ENCODE measurements at places on chromosomes 12 and 14.

DNA sequence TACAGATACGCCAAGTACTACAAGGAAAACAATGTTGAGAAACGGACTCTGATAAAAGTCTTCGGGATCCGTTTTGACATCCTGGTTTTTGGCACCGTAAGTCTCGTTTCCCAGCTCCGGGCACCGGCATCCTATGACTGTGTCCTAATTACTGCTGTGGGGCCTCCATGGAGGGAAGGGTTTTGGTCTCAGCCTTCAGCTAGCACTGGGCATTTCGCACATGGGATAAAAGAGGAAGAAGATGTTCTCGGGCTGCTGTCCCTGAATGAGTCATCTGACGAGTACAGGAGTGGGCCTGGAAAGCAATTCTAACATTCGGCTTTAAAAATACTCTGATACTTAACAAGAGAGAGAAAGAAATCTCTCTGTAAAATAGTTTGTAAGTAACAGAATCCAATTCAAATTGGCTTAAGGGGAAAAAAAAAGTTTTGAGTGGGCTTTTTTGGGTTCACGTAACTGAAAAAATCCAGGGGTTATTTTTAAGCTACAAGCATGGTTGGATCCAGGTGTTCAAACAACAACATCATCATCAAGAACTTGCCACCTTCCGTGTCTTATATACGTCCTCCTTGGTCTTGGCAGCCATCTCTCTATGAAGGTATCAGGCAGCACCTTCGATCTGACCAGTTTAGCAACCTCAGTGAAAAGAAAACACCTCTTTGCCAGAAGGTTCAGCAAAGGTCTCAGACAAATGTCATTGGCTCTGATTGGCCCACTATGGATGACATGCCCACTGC is 34.4 kb upstream of the P2RX4 start:
- no peak for DNase-seq

GRCh38 chr14:24741871-24742270 is 107.9 kb upstream of the GZMB start:
- DNase-seq: no peak

GRCh38 chr12:29429999-29430715 is 49.2 kb upstream of the ERGIC2 start:
- peak; percentile 39 for DNase-seq

DNA sequence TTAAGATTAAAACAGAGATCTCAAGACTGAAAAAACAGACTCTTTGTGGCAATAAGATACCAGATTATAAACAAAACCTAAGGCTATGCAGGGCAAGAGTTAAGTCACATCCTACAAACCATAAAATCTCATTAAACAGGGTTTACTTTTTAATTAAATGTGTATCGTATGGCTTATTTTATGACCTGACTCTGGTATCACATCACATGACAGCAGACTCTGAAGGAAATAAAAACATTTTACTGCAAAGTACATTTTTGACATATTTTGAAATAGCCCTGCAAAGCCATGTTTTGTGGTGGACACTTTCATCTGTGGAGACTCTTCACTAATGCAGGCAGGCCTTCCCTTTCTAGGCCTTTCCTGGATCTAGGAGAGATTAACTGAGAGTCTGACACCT is 327.6 kb upstream of the CLEC14A start:
- no peak for DNase-seq

GRCh38 chr14:24430143-24430681 is 458 bp downstream of the KHNYN start:
- peak; percentile 85 for DNase-seq

DNA sequence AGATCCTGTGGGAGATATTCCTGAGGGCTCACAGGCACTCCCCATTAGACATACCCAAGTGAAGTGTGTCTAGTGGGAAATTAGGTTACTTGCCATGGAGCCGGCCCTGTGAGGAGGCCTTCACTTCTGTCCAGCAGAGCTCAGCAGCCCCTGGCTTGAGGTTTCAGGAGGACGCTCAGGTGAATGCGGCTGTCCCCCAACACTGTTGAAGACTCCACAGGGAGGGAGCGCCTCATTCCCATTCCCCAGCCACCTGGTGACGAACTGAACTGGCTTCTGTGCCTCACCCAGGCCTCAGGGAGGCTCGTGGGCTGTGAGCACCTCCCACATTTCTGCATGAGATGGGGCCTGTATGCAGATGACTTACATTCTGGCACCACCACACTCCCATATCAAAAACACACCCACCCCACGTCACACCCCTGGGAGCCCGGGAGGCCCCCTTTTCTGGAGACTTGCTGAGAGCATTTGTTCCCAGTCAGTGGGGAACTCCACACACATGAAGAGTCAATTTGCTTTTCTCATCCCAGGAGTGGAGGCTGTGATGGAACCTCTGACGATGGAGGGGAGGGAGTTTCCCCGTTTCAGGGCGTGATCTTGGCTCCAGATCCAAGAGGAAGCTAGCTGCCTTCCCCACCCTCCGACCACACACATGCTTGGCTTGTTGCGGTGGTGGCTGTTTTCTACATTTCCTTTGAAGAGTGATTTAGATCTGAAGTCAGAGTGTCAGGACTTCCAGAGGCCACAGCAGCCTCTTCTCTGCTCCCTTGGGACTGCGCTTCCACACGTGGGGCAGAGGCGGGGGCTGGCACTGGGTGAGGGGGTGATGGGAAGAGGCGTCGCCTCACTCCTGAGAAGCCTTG is 120.7 kb downstream of the ADGRD1 start:
- peak; percentile 34 for DNase-seq

- DNase-seq: peak; percentile 53
Measured at GRCh38 chr14:79279645-79280597, 931.4 kb downstream of the DIO2 start.

DNA sequence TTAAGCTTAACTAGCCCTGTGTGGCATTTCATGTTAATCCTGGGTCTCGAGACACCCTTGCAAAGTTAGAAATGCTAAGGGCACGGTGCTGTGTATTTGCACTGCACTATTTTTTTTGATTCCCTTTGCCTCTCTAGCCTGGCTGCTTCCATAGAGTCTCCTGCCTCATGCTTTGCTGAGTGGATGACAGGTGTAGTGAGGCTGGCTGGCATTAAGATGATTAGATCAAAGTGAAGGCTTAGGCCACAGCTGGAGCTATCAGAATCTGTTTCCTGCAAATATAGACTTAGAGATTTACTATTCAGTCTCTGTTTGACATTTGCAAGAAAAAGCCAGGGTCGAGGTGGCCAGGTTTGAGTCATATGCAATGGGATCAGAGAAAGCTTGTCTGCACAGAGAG is 791.1 kb downstream of the AACS start:
- DNase-seq: no peak

- DNase-seq: no peak
Measured at GRCh38 chr12:76848132-76848531, 30.7 kb downstream of the CSRP2 start.

- no peak for DNase-seq
Measured at GRCh38 chr12:5623411-5623810, 191.5 kb downstream of the NTF3 start.

GRCh38 chr12:291153-291723 is 28.6 kb upstream of the SLC6A13 start:
- no peak for DNase-seq

- DNase-seq: no peak
Measured at GRCh38 chr12:49811136-49811535, 17.1 kb downstream of the NCKAP5L start.

DNA sequence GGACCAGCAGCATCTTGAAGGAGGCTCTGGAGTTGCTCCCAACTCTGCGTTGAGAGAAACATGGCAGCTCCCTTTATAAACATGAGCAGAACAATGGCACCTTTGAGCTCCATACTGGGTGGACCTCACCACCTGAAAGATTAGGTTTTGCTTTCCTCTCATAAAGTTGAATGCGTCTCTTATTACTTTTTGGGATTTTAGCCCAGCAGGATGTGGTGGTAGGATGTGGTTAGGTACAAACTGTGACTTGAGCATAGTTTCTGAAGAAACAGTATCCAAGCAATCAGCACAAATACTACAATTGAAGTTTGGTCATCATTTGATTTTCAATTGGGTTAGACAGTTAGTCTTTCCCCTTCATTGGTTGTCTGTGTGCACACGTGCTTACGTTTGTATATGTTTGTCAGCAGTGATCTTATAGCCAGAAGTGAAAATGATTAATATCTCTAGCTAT is at the start of gene PRR4:
Gene PRR4, minus strand, starts transcription at position 51 of the 454 bp plus-strand sequence. Its CDS starts 38 bp downstream, at position 13.
- no peak for DNase-seq

DNA sequence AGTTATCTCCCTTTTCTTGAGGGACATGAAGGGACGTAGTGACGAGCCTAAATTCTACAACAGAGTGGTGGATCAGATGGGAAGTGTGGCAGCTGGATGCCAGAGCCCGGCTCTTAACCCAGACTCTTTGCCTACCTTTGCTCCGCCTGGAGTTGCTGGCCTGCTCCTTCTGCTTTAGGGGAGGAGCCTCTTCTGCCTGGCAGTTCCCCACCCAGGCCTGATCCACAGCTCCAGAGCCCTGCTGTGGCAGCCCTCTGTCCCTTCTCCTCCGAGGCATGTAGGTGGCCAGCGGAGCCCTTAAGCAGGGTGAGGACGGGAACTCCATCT is 2.3 kb upstream of the PRPH start:
- DNase-seq: no peak

GRCh38 chr12:69844416-69844815 is 19.4 kb downstream of the MYRFL start:
- DNase-seq: no peak

GRCh38 chr14:101525640-101526527 is 35.4 kb upstream of the DIO3 start:
- no peak for DNase-seq

- DNase-seq: no peak
Measured at GRCh38 chr14:55756557-55756956, 176.6 kb downstream of the KTN1 start.

DNA sequence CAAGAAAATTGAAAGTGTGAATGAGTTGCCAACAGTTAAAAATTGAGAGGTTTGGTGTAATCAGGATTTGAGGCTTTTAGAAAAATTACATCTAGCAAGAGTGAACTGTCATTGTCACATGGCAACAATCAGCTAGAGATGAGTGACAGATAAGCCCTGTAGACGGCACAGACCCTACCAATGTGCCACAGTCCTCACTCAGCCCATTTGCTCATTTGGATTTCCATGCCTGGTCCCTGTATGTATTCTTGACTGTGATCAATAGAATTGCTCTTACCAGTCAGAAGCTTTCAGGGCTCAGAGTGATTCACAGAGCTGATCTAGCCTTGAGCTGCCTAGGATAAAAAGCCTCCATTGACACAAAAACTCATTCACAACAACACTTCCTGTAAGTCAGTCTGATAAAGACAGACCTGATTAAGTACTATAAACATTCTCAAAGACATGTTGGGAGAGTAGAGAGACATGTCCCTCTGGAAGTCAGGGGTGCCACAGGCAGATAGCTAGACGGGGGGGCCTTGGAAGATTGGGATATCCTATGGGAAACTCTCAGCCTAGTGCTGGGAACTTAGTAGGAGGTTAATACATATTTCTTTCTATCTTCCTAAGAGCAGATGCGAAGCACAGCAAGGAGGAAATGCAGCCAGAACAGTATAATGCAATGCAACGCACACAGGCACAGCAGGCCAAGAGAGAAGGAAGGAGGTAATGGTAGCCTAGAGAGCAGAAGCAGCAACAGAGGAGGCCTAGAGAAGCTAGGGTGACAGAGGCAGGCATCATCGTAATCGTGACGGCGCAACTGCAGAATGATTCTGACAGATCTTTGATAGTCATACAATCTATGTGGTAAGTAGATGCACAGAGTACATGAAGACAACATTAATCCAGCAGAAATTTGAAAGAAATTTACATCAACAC is 2.0 kb upstream of the PELI2 start:
- no peak for DNase-seq

DNA sequence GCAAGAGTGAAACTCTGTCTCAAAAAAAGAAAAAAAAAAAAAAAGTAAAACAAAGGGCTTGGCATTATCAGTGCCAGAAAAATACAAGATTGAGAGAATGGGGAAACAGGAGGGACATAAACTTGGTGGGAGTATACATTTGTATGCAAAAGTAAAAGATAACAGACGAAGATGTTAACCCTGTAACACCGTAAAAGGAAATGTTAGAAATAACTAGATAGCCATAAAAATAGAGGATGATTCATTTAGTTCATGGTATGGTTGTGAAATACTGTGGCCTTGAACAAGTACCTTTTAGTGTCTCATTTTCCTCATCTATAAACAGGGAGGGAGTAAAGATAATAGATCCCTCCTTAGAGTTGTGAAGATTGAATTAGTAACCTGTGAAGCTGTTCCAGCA is 33.3 kb downstream of the ATP2A2 start:
- no peak for DNase-seq

DNA sequence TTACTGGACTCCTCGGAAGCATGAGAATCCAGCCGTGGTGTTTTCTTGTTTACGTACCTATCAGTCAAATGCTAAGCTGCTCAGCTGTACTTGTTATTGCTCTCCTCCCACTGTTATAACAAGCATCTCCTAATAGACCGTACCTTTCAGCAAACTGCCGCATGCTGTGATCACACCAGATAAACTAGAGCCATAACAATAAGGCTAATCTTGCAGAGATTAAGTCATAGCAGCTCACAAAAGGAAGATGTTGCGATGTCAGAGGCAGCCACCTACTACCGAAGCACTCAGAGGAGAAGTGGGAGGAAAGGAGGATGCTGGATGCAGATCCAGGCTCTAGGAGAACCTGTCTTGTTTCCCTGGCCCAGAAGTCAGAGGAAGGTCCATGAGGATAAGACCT is 196.0 kb downstream of the GALC start:
- no peak for DNase-seq

DNA sequence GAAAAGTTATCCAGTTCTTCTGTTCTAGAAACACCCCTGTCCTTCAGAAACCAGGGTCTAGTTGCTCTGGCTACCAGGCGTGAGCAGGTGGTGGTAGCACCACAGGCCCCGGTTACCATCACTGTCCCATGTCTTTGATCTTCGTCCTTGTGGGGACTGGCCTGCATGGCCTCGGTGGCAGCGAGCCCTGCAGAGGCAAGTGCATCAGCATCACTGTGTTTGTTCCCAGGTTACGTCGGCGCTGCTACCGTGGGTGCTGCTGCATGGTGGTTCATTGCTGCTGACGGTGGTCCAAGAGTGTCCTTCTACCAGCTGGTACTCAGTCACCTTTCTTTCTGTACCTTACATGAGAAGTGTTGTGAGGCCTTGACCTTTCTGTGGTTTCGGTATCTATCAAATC is 58.9 kb downstream of the ANAPC7 start:
- no peak for DNase-seq

- DNase-seq: no peak
Measured at GRCh38 chr12:4292341-4293073, 18.9 kb downstream of the CCND2 start.

- no peak for DNase-seq
Measured at GRCh38 chr14:75273272-75274049, 5.2 kb upstream of the FOS start.

- no peak for DNase-seq
Measured at GRCh38 chr14:76537906-76538647, 162.1 kb downstream of the ESRRB start.

DNA sequence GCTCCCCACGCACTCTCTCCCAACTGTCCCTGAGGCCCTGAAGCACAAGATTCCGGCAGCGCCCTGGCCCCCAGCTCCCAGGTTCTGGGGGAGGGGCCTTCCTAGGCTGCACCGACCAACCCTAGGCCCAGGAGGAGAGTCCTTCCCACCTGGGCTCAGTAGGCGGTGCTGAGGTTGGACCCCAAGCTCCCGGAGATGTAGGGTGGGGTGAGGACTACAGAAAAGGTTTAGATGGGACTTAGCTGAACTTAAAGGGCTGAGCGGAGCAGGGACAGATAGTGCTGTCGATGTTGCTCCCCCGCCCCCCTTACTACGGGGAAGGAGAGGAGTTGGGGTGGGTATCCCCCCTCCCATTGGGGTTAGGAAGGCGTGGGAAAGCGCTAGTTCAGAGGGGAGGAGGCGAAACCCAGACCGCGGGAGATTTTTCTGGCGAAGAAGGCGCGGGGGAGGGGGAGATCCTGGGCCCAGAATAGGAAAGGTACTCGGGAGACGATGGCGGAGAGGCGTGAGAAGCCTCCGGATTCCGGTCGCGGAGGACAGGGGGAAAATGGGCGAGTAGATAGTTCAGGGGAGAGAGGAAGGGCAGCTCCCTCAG is 4.2 kb upstream of the BAZ2A start:
- peak; percentile 75 for DNase-seq

Data from lower lobe of right lung (tissue), 2 donors.